BJ (cell line): ENCODE measurements at places on chromosomes 1 and 21.

DNA sequence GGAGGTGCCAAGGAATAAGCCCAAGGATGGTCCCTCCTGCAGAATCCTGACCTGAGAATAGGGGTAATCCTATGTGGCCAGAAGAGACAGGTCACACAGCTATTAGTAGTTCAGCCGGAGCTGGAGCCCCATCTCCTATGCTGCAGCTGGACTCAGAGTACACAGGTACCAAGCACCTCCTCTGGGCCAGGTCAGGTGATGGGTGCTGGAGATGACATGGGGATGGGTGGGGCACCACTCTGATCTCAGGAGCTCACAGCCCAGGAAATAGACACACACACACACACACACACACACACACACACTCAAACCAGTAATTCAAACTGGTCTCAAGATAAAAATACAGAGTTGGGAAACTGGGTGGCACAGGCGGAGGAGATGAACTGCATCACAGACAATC, 54.2 kb upstream of the SSBP3 start:
- DNase-seq = no peak

GRCh38 chr21:44753357-44753756, 42.0 kb upstream of the TSPEAR start:
- DNase-seq = no peak

GRCh38 chr21:36702622-36702968, 3.7 kb downstream of the SIM2 start:
- DNase-seq = no peak

- DNase-seq = no peak
Observed at GRCh38 chr1:94006604-94007003, 97.4 kb upstream of the GCLM start.

DNA sequence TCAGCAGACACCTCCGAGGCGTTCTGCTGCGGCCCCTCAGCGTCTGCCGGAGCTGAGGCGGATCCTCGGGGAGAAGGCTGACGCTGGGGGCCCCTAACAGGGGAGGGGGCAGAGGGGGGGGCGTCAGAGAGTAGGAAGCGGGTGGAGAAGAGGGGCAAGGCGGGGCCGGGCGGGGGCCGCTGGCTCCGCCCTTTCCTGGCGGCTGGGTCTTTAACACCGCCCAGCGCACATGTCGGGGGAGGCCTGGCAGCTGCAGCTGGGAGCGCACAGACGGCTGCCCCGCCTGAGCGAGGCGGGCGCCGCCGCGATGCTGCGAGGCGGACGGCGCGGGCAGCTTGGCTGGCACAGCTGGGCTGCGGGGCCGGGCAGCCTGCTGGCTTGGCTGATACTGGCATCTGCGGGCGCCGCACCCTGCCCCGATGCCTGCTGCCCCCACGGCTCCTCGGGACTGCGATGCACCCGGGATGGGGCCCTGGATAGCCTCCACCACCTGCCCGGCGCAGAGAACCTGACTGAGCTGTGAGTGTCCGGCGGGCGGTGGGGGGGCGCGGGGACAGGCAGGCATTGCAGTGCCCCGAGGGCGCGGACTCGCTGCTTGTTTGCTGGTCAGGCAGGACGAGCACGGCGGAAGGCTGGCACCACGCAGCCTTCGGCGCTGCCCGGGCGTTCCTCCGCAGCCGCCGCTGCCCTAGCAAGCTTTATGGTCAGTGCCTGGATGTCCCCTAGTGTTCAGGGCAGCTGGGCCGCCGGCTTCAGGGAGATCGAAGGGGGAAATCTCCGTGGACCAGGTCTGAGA, at the start of gene NTRK1:
Gene NTRK1, plus strand, starts transcription at position 238 of the 796 bp plus-strand sequence. Its CDS starts 70 bp downstream, at position 308.
- DNase-seq = no peak

DNA sequence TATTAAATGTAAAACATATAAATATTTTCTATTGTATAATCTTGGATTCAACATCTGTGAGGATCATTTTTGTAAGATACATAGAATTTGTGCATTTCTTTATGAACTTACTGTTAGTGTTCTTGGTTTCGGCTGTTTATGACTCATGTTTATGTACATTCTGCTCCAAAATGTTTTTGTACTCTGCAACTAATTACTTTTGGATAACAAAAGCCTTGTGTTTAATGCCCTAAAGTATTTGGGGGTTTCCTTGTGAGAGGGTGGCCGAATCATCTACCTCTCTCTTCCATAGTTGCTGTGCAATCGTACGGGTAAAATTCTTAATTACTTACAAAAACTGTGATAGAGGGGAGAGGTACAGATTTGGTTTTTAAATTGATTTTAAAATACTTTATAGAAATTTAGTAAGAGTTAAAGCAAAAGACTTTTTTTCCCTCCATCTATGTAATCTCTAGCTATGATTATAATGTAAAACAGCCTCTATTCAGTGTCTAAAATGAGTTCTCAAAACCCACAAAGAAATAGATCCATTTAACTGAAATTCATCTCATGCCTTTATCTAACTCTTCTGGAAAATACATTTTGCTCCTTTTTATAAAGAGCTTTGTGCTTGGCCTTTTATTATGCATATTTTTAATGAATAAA, 38.7 kb upstream of the LRRC8C start:
- DNase-seq = no peak

DNA sequence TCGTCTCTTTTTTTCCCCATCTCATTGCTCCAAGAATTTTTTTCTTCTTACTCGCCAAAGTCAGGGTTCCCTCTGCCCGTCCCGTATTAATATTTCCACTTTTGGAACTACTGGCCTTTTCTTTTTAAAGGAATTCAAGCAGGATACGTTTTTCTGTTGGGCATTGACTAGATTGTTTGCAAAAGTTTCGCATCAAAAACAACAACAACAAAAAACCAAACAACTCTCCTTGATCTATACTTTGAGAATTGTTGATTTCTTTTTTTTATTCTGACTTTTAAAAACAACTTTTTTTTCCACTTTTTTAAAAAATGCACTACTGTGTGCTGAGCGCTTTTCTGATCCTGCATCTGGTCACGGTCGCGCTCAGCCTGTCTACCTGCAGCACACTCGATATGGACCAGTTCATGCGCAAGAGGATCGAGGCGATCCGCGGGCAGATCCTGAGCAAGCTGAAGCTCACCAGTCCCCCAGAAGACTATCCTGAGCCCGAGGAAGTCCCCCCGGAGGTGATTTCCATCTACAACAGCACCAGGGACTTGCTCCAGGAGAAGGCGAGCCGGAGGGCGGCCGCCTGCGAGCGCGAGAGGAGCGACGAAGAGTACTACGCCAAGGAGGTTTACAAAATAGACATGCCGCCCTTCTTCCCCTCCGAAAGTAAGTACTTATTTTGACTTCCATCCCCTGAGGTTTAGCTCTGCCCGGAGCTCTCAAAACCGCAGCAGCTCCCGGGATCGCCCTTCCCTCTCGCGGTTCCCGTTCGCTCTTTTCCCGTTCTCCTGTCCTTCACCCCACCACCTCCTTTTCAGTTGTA, 1.5 kb downstream of the TGFB2 start:
- DNase-seq = no peak

DNA sequence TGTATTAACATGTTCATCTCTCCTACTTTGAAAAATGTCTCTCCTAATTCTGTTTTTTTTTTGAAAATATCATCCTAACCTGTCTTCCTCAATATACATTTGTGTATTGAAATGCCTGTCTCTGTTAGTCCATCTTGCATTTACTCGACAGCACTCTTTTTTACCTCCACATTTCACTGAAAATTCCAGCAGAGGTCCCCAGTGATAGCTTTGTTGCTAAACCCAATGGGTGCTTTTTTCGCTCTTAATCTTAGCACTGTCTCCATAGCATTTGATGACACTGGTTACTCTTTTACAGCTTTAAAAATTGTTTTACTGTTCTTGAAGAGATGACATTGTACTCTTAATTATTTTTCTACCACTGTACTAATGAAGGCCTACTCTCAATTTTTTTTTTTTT, 10.8 kb downstream of the OSBPL9 start:
- DNase-seq = no peak

DNA sequence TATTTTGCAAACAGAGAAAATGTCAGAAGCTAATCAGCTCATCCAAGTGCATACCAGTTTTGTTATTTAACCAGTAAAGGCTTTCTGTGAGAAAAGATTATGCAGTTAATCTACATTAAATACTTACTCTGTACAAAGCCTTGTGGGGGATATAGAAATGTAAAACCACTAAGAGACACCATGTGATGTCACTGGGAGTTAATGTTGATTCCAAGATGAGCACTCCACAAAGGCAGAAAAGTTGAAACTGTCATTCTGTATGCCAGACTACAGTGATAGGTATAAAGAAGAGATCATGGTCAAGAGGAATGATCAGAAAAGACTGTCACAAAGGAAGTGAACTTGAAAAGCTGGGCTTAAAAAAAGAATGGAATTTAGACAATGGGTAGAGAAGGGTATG, 100.3 kb upstream of the SGIP1 start:
- no peak for DNase-seq

GRCh38 chr1:162389021-162389818, 7.7 kb downstream of the C1orf226 start:
- peak; percentile 55 for DNase-seq

DNA sequence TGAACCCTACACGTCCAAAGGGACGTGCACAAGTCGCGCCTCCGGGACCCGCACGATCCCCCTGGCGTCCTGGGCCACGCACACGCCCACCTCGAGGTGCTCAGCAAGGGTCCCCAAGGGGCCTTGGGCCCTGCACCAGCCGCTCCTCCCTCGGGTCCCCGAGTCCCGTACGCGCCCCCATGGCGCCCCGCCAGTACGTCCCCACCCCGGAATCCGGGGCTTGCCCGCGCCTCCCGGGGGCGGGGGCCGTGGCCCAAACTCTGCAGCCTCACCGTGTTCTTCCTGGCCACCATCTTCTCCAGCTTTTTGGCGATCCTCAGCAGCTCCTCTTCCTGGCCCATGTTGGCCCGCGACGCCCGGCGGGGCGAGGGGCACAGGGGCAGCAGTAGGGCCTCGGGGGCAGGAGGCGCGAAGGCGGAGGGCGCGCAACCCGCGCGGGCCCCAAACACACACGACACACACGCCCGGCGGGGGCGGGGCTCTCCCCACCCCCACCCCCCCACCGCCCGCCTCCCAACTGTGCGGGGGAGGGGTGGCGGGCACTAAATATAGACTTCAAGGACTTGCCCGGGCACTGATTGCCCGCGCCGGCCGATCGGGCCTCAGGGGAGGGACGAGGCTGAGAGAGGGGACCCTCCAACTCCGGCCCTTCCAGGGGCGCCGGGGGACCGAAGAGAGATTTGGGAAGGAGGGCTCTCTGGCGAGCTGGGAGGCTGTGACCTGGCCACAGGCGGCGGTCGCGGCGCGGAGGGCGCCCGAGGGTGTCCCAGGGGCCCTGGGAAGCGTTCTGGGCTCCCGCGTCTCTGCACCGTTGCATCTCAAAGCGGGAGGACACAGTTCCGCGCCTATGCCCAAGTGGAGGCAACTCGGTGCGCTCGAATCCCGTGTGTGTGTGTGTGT, at the start of gene TCEA3:
Gene TCEA3, minus strand, starts transcription at position 456 of the 900 bp plus-strand sequence. Its CDS starts 115 bp downstream, at position 341.
- no peak for DNase-seq

DNA sequence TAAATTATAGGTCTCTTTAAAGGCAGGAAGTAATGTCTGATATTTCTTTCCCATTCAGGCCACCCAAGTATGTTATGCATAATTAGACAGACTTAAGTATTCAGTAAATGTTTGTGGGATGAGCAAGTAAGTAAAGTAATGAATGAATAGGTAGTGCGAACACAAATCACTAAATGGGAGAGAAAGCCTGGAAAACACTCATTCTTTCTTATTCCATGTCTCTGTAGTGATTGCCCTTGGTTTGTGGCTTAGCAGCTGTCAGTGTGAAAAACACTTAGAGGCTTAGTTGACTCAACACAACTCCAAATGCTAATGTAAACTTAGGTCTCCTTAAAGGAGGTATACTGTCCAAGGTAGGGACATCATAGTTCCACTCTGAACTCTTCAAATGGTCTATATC, 182.5 kb downstream of the ZC3H11B start:
- DNase-seq = no peak

- DNase-seq = no peak
Observed at GRCh38 chr1:97297611-97298010, 576.0 kb downstream of the PTBP2 start.

- DNase-seq = no peak
Observed at GRCh38 chr21:40620386-40621145, 226.4 kb downstream of the DSCAM start.

DNA sequence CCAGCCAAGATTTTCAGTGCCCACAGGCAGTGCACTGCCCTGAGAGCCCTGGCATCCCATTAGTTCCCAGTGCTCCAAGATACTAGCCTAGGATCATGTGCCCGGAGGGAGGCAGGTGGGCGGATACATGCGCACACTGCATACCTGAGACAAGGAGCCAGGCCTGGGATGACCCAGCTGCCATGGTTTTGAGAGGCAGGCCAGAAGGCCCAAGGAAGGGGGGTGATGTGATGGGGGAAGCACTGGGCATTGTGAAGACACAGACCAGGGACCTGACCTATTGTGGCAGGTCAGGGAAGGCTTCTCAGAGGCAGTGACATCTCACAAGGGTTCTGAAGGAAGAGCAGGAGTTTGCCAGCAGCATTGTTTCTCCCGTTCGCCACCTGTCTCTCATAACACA, 3.6 kb downstream of the ZC3H12A start:
- DNase-seq = no peak

DNA sequence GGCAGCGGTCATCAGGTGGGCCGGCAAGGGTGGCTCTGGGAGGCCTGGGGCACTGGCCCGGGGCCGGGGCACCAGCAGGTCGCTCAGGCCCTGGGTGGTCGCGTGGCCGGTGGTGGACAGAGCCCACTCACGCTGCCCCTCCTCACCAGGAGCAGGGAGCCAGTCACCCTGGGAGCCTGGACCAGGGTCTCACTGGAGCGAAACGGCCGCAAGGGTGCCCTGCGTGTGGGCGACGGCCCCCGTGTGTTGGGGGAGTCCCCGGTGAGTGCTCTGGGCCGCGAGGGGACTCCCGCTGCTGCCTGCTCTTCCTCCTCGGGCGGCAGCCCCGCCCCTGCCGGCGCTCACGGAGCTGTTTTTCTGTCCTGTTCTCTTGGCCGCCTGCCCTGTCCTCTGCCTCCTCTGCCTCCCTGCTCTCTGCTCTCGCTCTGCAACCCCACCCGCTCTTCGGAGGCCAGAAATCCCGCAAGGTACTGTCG, 23.5 kb downstream of the RNF223 start:
- DNase-seq = no peak

DNA sequence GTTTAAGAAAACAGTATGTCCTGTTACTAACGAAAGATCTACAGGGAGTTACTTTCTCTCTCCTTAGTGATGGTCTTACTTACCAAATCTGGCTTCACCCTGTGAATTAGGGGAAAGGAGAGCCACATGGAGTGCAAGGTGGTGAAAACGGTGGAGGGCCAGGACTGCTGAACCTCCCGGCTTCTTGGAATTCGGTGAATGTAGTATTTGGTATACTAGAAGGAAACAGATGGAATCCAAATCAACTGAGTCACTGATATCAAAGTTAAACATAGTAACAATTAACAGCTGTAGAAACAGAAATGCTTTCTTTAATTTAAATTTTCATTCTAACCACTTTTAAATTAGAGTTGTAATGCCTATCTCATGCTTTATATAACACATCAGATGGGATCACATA, 45.7 kb downstream of the ALG14 start:
- DNase-seq = no peak

DNA sequence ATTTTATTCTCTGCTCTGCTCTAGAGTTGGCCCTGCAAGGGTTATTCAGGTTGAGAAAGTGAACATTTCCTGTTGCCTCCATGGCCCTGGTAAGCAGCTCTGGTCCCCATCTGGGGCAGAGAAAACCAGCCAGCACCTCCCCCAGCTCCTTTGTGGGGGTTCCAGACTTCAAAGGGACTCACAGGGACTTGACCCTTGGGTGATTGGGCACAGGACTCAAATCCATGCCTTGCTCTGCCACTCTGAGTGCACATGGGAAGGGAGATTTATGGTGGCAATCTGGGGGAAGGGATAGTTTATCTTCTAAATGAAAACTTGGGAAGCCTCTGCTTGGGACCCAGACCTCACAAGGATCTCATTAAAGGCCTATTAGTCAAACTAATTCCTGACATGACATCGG, 212.8 kb downstream of the FOXD2 start:
- no peak for DNase-seq
